ENCODE measurements at places on chromosomes 13 and 19.

DNA sequence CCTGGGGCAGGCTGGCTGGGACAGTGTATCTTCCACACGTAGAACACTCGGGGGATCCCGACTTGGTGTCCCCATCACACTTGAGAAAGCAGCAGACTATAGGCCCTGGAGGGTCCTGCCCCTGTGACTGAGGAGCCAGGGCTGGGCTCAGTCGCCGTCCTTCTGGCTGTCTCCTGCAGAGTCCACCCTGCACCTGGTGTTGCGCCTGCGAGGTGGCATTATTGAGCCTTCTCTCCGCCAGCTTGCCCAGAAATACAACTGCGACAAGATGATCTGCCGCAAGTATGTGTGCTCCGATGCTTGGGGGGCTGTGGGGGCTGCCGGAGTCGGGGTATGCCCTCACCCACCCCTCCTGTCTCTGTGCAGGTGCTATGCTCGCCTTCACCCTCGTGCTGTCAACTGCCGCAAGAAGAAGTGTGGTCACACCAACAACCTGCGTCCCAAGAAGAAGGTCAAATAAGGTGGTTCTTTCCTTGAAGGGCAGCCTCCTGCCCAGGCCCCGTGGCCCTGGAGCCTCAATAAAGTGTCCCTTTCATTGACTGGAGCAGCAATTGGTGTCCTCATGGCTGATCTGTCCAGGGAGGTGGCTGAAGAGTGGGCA lies 3.1 kb downstream of the UBA52 start:
- no peak for DNase-seq

DNA sequence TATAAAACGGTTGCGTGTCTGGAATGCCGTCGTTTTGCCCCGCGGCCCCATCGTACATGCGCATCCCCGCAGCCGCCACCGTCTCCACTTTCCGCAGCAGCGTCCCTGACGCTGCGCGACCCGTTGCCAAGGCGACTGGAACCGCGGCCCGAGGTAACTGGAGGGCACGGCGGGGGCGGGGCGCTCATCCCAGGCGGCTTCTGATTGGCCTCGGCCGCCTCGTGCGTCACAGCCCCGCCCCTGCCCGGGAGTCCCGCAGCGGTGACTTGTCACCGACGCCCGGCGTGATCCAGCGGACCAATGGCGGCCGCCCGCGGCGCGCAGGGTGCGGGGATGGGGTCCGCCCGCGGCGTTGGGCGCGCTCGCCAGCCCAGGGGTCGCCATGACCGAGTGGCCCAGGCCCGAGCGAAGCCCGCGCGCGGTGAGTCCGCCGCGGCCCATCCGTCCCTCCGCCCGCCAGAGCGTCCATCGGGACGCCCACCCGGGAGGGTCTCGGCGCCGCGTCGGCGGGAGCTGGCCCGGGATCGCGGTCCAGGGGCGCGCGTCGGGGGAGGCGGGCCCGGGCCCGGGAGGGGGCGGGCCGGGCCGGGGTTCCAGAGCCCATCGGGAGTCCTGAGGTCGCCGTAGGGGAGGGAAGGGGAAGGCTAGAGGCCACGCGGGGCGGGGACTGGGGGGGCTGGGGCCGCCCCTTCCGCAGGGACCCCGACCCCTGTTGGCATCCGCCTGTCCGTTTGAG lies at the start of gene ZSCAN1:
ZSCAN1 (plus strand) TSS at position 285 of the 736 bp plus-strand sequence. CDS start 3,812 bp downstream, outside the sequence.
- no peak for DNase-seq

GRCh38 chr13:85347251-85347650 lies 452.0 kb downstream of the SLITRK6 start:
- no peak for DNase-seq

DNA sequence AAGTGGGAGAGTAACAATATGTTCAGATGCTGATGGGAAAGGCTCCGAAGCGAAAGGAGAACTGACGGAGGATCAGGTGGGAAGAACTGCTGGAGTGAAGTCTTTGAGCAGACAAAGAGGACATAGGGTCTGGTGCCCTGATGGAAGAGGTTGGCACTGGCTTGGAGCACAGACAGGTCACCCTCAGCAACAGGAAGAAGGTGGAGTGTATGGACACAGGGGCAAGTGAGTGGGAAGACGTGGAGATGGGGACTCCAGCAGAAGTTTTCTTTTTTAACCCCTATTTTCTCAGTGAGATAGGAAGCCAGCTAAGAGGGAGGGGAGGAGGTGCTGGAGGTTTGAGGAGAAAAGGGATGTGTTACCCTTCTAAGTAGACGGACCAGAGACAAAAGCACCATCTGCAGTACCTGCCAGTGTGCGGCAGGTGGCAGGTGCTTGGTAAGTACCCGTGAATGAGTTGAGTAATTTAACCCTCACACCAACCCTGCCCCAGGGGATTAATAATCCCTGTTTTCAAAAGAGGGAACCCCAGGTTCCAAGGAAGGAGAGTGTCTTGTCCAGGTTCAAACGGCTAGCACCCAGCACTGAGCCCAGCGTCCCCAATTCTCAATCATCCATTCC lies 11.2 kb downstream of the HAS1 start:
- peak; percentile 9 for DNase-seq

DNA sequence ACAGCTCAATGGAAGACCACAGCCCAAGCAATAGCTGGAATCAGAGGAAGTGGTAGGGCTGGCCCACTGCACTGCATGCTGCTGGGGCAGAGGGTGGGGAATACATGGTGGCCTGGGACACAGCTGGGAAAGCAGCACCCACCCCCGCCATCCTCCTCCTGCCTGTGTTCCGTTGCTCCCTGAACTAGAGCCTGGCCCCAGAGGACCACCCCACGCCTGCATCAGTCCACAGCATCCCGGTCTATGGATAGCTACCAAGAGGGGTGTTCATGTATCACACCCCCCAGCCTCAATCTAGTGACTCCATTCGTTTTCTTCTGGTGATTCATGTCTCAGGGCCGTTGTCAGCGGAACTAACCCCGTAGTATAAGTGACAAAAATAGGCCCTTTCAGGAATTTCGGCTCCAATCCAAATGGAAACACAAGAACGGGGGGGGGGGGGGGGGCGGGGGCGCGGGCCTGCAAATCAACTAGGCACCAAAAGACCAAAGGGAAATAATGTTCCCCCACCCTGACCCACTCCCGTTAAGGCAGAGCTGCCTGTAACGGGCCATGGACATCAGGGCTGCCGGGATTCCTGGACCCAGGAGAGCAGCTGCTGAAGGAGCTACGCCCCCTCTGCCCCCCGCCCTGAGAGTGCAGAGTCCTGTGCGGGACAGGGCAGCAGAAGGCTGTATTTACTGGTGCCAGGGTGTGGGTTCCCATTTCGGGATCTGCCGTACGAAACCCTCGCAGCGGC lies 18.9 kb upstream of the EPHX3 start:
- DNase-seq: no peak

DNA sequence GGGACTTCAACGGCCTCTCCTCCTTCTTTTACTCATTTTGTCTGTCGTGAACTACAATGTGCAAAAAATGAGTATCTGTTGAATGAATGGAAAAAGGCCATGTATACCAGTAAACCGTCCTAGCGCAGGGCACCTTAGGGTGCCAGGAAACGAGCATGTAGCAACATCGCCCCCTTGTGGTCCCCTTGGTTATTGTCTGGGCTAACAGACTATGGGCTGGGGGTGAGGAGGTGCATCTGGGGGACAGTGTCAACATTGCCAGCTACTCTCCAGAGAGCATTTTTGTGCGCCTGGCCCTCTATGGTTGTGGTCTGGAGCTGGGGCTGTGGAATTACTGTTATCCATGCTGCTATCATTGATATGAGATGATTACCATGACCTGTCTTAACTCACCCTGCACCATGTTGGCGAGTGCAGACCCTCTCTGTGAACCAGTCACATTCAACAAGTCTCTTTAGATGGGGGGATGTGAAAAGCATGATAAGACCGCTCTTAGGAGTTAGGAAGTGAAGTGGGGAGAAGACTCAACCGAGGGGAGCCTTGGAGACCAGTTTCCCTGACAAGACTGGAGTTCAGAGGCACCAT lies 22.8 kb upstream of the SIGLEC11 start:
- DNase-seq: peak; percentile 81

DNA sequence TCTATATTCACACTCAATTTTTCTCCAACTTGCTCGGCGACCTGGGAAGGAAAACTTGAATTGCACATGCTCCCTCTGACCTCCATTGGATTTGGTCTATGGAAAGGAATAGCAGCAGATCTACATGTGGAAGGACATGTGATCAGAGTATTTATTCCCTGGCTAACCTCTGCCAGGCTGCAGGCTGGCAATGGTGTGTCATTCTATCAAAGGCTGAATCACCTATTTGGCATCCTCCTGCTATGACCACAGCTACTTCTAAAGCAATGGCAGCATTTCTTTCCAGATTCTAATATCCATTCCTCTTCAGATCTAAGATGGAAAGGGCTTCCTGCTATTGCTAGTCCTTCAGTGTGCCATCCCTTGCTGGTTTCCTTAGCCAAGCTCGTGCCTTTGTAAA lies 144.3 kb upstream of the FREM2 start:
- DNase-seq: no peak

- no peak for DNase-seq
These were observed 12.3 kb downstream of the SIN3B start for GRCh38 chr19:16841391-16841926.

GRCh38 chr13:71817335-71817734 lies 49.7 kb downstream of the DACH1 start:
- DNase-seq: no peak

DNA sequence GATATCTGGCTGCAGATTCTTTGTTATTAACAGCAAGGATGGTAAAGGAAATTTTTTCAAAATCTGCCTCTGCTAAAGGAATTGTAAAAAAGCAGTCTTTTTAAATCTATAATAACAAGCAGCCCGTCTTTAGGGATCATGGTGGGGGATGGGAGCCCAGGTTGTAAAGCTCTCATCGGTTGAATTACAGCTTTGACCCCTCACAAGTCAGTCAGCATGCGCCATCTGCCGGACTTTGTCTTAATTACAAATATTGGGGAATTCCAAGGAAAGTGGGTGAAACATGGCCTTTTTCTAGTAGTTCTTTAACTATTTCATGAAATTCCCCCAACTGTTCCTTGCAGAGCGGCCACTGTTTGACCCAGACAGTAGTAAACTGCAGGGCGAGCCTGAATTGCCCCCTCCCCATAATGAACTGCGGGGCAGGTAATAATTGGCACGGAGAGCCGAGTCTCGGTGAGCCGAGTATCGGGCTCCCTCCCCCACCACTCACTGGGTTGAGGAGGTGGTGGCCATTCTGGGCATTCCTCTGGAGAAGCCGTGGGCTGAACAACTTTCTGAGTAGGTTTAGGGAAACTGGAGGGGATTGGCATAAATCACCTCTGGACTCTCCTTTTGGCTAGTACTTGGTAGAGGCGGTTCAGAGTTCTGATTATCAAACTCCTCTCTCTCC lies 11.6 kb downstream of the ZNF578 start:
- DNase-seq: no peak

DNA sequence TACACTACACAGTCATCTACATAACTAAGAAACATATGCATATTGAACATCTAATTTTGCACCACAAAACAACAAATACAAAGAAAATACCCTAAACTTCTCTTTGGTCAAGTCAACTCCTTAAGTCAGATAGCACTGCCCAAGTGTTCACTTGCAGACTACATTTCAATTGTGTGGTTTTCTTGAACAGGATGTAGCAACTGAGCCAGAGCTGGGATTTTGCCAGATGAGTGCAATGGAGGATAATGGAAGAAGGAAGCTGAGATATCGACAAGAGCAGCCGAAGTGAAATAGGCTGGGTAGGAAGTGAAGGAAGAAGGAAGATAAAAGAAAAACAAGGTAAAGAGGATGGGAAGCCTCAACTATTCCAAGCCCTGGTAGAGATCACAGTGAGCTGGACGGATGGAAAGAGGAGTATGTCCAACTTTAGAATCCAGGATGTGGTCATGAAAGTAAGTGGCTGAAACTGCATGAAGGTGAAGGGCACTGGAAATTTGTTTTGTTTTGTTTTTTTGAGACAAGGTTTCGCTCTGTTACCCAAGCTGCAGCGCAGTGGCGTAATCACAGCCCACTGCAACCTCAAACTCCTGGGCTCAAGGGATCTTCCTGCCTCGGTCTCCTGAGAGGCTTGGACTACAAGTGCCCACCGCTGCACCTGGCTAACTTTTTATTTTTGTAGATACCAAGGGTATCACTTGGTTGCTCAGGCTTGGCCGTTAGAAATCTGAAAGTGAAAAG lies 15.0 kb downstream of the NUFIP1 start:
- DNase-seq: peak; percentile 59

GRCh38 chr19:55552206-55552605 lies 6.9 kb upstream of the SBK3 start:
- no peak for DNase-seq

DNA sequence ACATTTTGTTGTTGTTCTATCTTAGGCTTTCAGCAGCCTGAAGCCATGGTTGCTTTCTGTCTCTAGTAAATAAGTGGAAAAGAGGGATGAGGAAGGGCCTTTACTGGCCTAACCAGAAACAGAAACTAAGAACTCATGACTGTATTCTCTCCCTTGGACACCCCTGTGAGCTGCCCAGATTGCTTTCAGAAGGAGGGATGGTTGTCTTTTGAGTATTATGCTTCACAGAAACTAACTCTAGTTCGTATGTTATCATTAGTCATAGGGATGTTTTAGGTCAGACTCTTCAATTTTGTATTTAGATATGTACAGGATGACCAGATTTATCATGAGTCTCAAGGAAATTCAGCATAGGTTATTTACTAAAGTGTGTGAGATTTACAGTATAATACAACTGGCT lies 17.5 kb downstream of the BORA start:
- DNase-seq: no peak

GRCh38 chr19:49132974-49133609 lies 13.7 kb downstream of the PPFIA3 start:
- DNase-seq: no peak

DNA sequence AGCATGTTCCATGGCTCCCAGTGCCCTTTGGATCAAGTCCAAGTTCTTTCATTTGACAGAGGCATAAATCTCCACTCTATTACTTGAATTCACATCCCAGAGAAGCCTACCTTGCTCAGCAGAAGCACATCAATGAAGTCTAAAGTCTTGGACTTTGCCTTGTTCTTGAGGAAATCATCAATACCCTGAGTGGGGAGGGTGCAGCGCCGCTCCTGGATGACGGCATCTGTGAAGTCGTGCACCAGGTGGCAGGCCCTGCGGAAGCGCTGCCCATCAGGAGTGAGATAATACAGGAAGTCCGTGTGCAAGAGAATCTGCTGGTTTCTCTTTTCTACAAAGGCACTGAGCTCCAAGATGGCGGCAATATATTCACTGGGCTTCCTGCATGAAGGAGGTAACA lies 10.6 kb downstream of the CYP4F11 start:
- no peak for DNase-seq

DNA sequence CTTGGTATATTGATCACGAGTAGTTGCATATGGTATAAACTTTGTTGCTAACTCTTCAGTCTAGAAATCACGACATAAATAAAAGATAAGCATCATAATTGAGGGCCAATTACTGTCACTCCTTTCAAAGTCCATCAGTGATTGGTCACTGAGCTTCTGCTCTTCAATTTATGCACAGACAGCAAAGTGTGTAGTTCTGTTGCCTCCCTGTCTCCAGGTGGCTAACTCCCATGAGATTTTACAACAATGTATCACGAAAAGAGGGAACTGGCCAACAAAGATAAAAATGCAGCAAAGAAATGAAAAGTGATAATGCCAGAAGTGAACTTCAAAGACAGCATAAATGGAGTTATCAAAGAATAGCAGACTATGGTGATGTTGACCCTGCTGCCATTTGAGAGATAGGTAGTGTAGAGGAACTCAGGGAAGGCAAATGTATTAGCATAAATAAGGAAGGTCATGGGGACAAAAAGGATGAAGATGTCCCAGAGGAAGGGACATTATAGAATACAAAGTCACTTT lies 12.7 kb upstream of the TNFSF14 start:
- no peak for DNase-seq

GRCh38 chr13:48158290-48158689 lies 63.4 kb upstream of the MED4 start:
- DNase-seq: no peak
